ENCODE measurements at places on chromosomes 13 and 19.

GRCh38 chr19:14160017-14160703, 23.8 kb upstream of the ASF1B start:
- no peak for DNase-seq

DNA sequence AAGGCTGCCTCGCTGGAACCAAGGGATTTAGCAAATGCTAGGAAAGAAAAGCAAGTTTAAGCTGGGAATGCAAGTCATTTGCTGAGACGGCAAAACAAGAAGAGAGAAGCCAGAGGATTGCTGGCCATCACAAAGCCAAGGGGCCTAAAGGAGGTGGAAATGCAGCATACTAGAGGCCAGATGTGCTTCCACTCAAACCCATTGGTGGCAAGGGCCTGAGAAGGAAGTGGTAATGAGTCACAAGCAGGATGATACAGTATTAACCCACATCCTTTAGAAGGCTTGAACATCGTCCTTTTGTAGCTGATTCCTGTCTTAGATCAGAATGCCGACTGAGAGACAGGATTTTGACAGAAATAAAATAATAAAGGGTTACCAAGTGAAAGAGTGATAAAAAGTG, 68.2 kb downstream of the ITGBL1 start:
- no peak for DNase-seq

DNA sequence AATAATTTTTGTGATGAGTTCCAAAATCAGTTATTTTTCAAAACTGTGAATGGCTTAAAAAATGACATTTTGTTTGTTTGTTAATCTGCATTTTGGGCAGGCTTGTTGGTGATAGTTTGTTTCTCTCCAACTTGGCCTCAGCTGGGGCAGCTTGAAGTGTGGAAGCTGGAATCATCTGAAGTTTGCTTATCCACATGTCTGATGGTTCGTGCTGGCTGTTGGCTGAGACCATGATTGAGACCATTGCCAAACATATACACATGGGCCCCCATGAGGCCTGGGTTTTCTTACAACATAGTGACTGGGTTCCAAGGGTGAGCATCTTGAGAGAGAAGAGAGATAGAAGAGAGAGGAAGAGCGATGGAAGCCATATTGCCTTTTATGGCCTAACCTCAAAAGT, 201.2 kb downstream of the NDFIP2 start:
- no peak for DNase-seq

DNA sequence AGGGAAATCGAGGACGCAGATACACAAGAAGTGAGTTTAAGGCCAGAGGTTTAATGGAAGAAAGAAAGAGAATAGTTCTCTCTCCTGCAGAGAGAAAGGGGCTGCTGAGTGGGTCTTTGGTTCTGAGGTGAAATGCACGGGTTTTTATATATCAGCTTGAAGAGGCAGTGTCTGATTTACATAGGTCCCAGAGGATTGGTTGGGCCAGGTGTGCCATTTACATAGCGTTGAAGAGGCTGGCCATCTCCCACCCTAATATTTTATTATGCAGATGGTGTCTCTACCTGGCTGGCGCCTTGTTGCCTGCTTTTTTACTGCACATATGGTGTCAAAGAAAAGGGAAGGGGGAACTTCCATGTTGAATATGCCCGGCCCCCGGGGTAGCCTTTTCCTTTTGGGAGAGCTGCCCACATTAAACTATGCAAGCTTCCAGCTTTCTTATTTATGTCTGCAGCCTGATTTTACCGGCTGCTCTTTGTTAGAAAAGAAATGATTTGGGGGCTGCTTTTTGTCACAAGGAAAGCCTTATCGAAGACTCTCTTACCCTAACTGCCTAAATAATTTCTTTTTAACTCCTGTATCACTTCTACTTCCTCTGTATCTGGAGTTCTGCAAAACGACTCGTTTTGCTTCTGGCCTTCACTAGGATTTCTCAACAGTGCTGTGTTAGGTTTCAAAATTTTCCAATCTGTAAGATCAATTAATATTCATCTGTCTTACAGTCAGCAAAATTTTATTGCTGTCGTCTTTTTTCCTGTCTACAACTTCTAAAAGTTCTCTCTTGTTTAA, 268.5 kb downstream of the B3GLCT start:
- no peak for DNase-seq

DNA sequence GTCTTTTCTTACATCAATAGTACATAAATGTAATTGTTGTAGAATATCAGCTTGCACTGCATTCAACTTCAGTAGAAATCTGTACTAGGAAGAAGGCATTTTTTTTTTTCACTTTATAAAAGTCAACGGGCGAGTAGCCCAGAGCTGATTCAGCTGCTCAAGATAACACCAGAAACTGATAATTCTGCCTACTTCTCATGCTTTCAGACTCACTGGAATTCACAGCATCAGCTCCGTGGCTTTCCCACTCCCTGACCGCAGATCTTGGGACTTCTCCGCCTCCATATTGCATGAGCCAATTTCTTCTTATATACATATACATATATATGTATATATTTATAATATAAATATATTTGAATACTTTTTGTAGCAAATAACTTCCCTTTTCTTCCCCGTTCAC, 263.1 kb upstream of the RXFP2 start:
- DNase-seq = no peak
